ENCODE measurements at places on chromosomes 5 and 9.

- DNase-seq: no peak
These were observed 5.4 kb upstream of the GLT6D1 start for GRCh38 chr9:135644631-135645218.

DNA sequence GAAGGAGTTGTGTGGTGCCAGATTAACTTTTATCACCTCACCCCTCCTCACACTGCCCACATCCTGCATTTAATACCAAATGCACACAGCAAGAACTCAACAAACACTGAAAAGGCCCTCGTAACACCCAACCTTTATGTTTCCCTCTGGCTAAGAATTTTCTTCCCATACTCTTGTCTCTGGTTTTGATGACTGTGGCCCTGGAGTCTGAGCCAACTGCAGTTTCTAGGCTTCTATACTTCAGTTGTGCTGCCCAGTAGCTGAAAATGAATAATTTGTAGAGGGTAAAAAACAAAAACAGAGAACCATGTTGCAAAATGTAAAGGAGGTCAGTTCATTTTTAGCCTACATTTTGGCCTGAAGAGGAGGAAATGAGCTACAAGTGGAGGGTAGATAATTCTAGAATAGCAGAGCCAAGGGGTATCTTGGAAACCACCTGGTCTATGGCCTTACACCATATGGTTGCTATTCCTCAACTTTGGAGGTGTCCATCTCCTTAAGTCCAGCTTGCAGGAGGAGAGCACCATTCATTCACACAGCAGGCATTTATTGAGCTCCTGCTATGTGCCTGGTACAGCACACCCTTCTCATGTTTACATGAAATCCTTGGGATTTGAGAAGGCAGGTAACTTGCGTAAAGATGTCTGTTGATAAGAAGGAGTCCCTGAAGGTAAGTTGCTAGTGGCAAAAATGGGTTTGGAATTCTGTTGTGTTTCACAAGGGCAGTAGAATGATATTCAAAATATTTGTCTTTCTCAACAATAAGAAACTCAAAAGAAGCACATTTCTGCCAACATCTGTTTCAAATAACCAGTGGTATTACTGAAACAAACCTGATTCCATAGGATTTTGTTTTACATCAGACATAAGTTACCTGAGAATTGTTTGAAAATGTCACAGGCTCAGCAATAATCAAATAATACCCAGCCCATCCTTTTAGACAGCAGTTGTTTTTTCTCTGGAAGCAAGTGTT lies 83.8 kb upstream of the TNFAIP8 start:
- DNase-seq: no peak

DNA sequence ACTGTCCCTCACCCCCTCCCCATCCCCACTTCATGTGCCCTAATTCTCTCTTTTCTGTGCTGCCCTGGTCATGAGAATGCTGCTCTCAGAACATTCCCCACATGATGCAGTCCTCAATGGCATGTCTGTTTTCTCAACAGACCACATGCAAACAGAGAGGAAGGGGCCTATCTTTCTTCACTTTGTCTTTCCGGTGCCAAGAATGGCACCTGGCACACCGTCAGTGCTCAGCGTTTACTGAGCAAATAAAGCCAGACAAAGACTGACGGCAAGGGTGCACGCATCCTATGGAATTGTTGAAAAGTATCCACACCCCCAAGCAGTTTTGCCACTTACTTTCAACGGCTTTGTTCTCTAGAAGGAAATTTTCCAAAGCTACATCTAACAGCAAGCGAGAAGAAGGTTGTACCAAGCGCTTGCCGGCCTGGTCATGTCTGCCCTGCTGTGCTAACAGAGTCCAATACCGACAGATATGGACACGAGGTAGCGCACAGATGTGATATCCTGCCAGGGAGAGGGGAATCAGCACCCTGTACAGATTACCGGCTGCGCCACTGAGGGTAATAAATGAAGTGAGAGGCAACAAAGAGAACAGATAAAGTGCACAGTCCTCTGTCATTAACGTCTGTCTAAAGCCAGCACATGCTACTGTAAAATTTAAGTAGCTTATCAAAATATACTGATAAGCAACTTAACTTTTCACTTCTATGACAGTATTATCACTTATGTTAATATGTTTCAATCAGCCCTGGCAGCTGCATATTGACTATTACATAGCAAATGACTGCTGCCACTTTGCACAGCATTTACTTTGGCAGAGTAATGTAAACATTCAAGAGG lies 251.7 kb downstream of the DENND1A start:
- DNase-seq: no peak

DNA sequence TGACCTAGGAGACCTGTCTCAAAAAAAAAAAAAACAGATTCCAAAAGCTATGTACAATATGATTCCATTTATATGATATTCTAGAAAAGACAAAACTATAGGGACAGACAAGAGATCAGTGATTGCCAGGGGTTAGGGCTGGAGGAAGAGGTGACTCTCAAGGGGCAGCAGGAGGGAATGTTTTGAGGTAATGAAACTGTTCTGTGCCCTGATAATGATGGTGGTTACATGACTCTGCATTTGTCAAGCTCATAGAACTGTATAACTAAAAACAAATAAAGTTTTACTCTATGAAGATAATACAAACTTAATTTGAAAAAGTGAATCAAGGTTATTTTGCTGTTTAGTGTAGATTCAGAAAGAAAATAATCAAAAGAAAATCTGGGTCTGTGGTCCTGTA lies 125.3 kb upstream of the IQGAP2 start:
- no peak for DNase-seq

DNA sequence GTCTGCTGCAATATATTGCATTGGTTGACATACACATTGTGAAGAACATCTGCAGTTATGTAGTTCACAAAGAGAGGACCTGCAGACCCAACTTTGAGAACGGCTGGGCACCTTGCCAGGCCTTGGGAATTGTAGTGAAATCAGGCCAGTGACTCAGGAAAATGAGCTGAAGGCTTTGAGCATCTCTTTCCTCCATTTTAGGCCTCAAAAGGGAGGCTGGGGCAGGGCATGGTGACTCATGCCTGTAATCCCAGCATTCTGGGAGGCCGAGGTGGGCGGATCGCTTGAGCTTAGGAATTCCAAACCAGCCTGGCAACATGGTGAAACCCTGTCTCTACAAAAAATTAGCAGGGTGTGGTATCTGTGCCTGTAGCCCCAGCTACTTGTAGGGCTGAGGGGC lies 1.4 kb upstream of the IPPK start:
- peak; percentile 19 for DNase-seq

- no peak for DNase-seq
These were observed 933 bp downstream of the NEK6 start for GRCh38 chr9:124258607-124259157.

- DNase-seq: no peak
These were observed 113.2 kb downstream of the SLC25A46 start for GRCh38 chr5:110852053-110852452.

All from activated CD4-positive, alpha-beta T cell treated with anti-CD3 and anti-CD28 coated beads, Interleukin-2, amount 50 U/mL, for 48 hours (primary cell).